ENCODE measurements at places on chromosomes 3 and 15.

DNA sequence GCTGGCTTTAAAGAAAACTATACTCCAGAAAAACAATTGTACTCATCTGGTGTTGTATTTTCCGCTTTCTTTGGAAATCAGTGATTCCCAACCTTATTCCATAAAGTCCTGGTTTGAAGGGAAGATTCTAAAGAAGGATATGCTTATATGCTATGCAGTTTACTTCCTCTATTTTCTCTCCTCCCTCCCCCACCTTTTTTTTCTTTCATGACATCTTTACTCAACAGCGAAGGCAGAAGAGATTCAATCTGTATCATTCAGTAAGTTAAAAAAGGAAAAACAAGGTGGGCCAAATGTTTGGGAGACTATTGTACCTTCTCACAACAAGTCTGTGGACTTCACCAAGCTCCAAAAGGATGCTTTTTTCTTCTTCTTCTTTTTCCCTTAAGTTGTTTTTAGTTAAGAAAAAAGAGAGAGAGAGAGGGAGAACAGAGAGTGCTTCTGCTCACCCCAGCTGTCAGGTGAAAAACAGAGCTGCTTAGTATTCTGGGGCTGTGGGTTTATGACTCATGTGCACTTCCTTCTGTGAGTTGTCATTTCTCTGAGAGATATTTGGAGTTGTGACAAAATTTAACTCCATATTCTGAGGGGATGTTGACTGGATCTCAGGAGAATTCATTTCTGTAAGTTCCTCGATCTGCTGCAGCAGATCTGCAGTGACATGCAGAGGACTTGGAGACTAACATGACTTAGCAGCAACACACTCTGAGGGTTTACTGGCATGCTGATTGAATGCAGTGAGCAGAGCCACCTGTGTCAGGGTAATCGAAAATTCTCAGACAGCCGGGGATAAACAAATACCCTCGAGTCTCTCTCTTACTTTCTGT, 70.7 kb downstream of the SSR3 start:
- peak; percentile 0 for DNase-seq

DNA sequence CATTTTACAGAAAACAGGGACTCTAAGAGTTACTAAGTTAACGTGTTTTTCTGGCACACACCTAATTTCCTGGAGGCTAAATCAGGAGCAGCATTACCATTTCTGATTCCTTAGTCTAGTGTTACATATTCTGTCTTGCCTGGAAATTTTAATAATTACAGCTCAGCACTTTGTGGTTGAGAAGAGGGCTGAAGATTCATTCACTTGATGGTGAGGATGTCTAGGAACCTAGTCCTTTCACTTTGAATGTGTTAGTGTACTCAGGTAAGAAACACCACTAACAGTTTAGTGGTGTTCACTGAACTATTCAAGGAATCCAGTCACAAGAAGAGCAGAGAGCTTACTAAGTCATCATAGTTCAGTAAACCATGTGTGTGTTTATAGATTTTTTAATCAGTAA, 102.8 kb downstream of the STT3B start:
- DNase-seq, result no peak

GRCh38 chr3:126063358-126063965, 20.5 kb downstream of the SLC41A3 start:
- DNase-seq, result no peak

GRCh38 chr15:65996901-65997300, 127.6 kb downstream of the RAB11A start:
- no peak for DNase-seq

DNA sequence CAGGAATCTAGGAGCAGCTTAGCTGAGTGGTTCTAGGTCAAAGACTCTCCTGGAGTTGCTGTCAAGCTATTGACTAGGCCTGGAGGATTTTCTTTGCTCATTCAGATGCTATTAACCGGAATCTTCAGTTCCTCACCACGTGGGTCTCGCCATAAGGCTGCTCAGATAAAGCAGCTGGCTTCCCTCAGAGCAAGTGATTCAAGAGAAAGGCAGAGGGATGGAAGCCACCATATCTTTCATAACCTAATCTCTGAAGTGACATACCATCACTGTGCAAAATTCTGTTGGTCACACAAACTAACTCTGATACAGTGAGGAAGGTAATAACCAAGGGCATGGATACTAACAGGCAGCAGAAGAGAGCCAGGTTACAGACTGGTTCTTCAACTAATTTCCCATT, 72.7 kb upstream of the FLNB start:
- no peak for DNase-seq

DNA sequence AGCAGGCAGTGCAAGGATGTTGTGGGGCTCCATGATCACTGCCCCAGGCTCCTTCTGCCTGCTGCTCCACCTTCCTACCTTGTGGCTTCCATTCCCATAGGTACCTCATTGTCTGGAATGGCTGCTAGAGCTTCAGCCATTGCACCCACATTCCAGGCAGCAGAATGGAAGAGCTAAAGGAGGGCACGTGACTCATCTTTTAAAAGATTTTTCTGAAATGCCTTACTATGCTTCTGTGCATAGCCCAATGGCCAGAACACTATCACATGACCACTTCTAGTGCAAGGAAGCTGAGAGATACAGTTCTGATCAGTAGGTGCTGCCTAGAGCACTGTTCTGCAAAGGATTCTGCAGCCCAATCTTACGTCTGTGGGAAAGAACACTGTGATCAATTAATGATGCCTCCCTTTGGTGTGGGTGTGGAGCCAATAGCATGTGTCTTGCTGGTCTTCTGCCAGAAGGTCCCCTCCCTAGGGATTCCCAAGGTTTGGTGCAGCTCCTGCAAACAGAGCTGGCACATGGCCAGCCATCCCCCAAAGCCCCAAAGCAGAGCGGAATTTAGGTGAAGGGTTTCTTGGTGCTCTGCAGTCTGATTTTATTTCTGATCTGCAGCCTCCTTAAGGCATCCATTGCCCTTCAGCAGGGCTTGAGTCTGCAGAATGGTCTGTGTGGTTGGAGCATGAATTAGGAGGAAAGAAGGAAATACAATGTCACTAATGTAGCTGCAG, 34.4 kb downstream of the SPSB4 start:
- DNase-seq, result no peak

DNA sequence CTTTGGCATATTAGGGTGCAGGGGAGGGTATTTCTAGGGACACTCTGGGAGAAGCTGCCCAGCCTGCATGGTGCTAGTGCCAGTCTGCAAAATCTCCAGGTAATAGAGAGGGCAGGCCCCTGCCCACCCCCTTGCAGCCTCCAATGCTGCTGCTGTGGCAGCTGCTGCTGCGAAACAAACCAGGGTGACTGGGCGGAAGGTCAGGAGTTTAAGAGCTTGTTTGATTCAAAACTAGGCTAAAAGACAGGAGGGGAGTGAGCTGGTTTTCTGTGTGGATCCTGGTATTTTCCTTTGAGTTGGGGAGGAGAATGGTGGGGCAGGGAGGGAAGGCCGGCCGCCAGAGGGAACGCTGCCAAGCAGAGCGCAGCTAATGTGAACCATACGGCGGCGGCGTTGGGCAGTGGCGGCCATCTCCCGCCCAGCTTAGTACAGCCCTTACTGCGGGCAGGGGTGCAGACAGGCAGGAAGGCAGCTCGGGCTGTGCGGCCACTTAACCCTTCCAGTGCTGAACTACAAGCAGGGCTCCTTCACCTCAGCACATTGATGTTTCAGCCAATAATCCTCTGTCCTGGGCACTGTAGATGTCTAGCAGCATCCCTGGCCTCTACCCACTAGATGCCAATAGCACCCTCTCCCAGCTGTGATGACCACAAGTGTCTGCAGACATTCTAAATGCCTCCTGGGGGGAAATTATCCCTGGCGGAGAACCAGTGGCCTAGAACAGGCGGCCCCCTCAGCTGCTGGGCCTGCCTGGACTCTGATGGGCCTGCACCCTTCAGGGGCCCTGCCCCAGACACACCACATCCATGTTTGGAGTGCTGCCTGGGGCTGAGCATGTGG, 125.7 kb downstream of the EEFSEC start:
- DNase-seq, result no peak

DNA sequence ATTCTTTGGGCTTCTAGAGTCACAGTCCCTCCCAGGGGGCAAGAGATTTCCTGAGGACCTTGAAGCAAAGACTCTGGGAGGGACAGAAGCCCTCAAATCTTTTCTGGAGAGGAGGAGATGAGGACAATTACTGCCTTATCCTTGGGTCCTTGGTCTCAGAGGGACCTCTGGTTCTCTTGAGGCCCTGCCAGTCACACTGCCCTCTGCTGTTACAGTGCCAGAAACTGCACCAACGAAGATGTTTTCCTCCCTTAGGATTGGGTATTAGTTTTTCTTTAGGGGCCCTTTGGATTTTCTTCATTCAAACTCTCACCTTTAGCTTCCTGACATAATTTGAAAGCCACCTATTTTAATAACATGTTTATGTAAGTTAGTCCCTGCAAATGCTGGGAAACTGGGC, 58.2 kb upstream of the SCN5A start:
- no peak for DNase-seq
